ENCODE measurements at places on chromosomes 12 and 14. TPM values are rescaled to one million over a fixed set of nuclear protein-coding genes. Genes with fewer than 3 reads are reported as not detected.

STON2 gene
- 14.1 TPM for total RNA-seq

RAB15 gene
- 9.8 TPM for total RNA-seq

- peak; percentile 82 for DNase-seq
Observed at GRCh38 chr12:26810330-26810729, 22.7 kb downstream of the ITPR2 start.

- DNase-seq: no peak
Observed at GRCh38 chr12:118059341-118060191, 1.4 kb downstream of the WSB2 start.

- no peak for DNase-seq
Observed at GRCh38 chr14:52660325-52660724, 35.0 kb downstream of the ERO1A start.

INHBC gene
- total RNA-seq: not detected

DNA sequence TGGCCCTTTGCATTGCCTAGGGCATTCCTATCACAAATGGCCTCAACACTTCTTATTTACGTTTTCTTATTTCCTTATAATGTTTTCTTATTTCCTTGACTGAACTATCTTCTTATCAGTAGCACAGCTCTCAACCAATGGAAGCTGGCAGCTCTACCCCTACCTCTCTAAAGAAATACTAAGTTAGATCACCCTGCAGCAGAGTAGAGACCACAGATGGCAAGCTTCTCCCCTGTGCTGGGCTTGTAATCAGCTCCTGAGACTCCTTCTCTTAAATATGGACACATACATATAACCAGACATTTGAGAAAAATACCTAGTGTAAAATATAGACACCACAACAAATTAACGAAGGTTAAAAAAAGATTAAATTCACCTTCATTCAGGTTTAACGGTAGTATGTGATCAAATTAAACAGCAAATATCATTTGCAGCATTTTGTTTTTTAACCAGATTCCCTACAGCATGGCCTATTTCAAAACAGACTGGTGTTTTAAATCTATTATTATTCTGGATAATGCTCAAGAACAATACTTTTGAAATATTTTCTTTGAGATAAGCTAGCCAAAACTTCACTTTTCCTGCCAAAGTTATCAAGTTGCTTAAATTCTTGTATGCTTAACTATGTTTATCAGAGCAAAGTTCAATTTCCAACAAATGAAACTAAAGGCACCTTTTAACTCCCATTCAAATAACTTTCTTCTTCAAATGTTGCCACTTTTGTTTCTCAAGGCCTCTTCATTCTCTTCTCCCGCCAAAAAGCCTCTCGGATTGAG lies 54.3 kb downstream of the SLC41A2 start:
- DNase-seq: no peak

- no peak for DNase-seq
Observed at GRCh38 chr14:65214741-65215140, 112.4 kb upstream of the MAX start.

DNA sequence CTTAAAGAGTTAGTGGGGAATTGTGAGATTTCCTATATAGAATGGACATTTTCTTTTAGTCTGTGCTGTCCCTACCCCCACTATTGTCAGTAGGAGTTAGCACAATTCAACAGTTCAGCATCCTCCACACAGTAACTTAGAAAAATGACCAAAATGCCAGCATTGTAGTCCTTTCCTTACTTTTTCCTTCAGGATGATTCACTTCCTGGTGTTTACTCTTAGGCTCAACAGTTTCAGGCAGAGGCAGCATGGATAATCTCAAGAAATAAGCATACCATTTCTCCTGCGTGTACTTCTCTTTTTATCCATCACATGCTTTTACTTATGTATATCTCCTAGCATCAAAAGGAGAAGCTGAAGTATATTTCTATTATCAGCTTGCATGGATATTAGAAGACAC lies 683.4 kb downstream of the SLC16A7 start:
- no peak for DNase-seq

ANKRD33 gene
- not detected for total RNA-seq

DNA sequence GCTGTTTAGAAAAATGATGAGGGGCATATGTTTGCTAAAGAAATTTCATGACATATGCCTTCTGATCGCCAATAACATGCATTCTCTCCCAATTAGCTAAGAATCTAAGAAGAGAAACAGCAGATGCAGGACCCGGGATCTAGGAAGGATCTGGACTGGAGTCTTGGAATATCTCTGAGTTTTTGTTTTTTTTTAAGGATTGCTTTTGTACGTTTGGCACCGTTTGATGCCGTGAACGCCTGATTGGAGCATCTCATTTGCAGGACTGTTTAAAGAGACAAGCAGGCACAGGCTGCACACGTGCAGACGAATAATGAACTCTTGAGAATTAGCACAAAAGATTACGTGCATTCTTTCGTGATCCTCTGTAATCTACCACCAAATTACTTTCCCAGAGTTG lies 13.6 kb downstream of the EML1 start:
- no peak for DNase-seq

KLRC4 gene
- total RNA-seq: not detected

DNA sequence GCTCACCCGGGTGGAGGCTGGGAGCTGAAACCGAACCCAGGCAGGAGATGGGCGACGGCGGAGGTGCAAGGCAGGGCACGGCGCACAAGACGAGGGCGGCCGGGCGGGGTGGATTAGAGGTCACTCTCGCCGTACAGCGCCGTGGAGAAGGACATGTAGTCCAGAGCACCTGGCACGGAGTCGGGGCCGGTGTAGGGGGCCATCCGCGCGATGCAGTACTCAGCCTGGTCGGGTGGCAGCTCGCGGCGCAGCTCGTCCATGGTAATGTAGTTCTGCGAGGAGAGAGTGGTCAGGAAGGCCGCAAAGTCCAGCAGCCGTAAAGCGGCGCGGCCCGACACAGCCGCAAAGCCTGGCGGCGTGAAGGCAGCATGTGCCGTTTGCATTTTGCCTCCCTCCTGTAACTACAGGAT lies 81.9 kb upstream of the ZFP36L1 start:
- DNase-seq: no peak

SLC7A7 gene
- total RNA-seq: 9.9 TPM

SSPN gene
- 61.1 TPM for total RNA-seq

DNA sequence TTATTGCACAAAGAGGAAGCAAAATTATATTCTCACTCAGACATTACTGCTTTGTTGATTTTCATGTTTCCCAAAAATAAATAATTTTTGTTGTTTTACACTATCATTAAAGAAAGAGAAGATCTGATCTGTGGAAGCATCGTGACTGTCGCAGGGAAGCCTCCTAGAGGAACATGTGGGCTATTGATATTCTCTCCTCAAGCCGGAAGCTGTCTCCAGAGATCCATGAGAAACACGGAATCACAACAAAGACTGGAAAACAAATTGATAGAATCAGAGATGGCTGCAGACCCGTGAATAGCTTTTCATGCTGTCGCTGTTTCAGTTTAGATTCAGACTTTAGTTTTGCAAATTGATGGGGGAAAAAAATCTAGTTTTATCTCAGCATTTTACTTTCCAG lies 235.2 kb upstream of the TMPO start:
- no peak for DNase-seq

GRCh38 chr14:95535226-95536021 lies 574 bp downstream of the GLRX5 start:
- DNase-seq: no peak

TSHR gene
- not detected for total RNA-seq

DNA sequence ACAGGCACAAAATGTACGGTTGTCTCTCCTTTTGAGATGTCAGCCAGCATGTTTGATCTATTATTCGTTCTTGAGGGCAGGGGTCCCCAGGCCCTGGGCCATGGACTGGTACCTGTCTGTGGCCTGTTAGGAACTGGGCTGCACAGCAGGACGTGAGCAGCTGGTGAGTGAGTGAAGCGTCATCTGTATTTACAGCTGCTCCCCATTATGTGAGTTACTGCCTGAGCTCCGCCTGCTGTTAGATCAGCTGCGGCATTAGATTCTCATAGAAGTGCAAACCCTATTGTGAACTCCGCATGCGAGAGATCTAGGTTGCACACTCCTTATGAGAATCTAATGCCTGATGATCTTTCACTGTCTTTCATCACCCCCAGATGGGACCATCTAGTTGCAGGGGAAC lies 41.4 kb upstream of the SCN8A start:
- DNase-seq: no peak

DNA sequence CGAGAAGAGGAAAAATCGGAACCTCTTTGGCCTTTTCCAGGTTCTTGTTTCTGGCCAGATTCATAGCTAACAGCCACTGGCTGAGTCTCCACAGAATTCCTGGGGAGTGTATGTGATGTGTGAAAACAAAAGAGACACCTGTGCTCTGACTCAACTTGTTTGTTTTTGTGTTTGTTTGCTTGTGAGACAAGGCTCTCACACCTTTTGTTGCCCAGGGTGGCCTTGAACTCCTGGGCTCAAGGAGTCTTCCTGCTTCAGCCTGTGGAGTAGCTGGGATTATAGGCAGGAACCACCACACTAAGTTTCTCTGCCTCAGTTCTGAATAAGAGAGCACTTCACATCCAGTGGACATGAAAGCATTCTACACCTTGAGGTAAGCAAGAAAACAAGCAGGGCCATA lies 22.7 kb downstream of the MFAP5 start:
- DNase-seq: peak; percentile 11

ZNF385A gene
- 12.7 TPM for total RNA-seq

- DNase-seq: no peak
Observed at GRCh38 chr12:32702946-32703345, 23.8 kb downstream of the DNM1L start.

GRCh38 chr14:64507376-64508156 lies 3.0 kb downstream of the ZBTB1 start:
- no peak for DNase-seq

WNT5B gene
- total RNA-seq: 3.0 TPM

GRCh38 chr12:46487567-46488131 lies 115.1 kb upstream of the SLC38A2 start:
- no peak for DNase-seq

FAM234B gene
- total RNA-seq: 1.7 TPM

TAS2R8 gene
- total RNA-seq: not detected

CCDC175 gene
- total RNA-seq: not detected

- no peak for DNase-seq
Observed at GRCh38 chr14:96929950-96930349, 132.8 kb downstream of the VRK1 start.

L3HYPDH gene
- 26.5 TPM for total RNA-seq

OR4Q3 gene
- not detected for total RNA-seq

DNA sequence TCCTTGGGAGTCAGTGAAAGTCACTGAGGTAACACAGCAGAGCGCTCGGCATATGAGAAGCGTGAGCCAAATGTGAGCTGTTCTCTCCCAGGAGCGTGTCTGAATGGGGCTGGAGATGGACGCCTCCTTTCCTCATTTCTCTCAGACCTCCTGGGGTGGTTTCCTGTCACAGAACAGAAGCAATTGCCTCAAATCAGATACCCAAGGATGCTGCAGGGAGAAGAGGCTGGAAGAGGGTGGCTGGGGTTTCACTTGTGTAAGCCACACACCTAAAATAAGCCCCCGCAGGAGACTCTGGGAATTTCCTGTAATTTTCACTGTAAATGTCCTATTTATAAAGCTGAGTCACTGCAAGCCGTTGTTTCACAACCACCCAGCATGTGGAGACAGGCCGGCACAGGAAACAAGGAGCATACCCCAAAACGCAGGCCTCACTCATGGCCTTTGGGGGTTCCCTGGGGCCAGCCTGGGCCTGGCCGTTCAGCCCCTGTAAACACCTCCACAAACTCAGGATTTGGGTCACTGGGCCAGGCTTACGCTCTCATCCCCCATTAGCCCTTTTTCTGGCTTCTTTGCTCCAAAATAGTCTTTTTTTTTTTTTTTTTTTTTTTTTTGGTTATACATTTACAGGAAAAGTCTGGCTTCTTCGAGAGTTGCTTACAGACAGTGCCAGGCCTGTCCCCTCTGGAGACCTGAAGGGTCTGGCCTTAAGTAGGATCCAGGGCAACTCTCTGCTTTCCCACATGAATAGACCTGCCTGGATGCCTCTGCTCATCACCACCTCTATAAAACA lies 55.3 kb downstream of the VCPKMT start:
- DNase-seq: peak; percentile 79

GRCh38 chr14:91405724-91406435 lies 11.7 kb downstream of the CCDC88C start:
- DNase-seq: no peak

DNA sequence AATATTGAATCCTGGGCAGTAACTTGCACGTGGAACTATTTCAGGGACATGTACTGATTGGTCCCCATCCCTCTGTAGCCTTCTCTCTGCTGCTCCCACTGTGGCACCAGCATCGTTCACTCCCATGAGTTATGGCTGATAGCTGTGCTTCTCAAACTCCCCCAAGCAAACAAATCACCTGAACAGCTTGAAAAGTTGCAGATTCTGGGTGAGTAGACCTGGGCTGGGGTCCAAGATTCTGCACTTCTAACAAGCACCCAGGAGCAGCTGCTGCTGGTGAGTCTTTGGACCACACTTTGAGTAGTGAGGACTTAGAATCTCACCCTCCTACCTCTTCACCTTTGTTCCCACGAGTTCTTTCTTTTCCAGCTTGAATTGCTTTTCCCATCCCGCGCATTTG lies 49.4 kb upstream of the ZFP36L1 start:
- DNase-seq: no peak

NACA gene
- total RNA-seq: 636 TPM

DNA sequence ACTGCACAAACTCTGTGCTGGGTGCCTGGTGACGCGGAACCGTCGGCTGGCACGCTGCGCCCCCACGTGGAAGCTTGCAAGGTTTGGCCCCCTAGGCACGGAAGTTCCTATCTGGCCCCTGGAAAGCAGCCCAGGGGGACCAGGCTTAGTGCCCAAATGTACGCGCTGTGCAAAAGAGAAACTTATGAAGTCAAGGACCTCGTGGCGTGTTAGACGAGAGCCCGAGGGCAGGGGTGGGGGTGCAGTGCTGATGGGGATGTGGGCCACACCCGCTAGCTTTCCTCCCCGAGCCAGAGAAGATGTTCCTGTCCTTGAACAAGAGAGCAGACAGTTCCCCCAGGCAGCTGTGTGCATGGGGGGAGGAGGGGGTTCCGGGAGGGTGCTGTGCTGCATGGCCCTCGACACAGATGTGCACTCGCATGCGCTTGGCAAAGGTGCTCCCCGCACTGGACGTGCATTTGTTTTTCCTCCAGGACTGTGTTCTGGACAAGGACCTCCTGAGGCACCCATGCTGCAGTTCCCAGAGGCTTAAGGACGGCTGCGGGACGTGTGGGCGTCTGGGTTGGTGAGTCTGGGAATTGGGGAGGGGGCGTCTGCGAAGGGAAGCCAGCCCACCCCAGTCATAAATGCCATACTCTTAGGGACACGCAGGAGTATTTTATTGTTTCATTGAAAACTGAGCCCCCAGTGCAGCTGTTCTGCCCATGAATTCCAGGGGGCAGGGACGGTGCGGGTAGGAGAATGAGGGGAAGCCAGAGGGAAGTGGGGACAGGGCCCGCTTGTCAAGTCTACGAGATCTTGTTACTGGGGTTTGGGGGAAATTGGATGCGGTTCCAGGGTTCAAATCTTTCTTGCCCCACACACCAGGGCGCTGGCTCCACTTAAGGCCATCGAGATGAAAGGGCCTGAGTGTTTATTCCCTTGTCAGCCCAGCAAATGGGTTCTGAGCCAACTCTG lies 80.0 kb downstream of the NTF3 start:
- DNase-seq: peak; percentile 56
